ENCODE measurements at places on chromosomes 3 and 15.

GRCh38 chr3:8739757-8740504 lies 6.3 kb downstream of the CAV3 start:
- no peak for DNase-seq

GRCh38 chr15:85874236-85874635 lies 79.5 kb upstream of the KLHL25 start:
- no peak for DNase-seq

DNA sequence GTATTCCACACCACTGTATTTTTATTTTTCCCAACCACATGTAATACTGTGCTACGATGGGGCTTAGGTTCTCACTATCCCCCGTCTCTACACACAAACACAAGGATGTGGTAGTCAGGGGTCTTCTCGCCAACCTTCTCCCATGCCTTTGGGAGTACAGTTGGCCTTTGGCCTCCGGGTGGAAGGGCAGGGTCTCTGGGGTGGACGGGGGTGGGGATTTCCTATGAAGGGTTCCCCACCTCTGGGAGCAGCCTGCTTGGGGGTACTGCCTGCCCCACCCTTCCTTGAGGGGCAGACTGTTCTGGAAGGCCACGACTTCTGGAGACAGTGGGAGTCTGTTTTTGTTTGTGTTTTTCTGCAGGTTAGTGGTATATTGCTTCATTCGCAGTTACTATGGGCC lies 21.3 kb upstream of the RAD18 start:
- DNase-seq = no peak

DNA sequence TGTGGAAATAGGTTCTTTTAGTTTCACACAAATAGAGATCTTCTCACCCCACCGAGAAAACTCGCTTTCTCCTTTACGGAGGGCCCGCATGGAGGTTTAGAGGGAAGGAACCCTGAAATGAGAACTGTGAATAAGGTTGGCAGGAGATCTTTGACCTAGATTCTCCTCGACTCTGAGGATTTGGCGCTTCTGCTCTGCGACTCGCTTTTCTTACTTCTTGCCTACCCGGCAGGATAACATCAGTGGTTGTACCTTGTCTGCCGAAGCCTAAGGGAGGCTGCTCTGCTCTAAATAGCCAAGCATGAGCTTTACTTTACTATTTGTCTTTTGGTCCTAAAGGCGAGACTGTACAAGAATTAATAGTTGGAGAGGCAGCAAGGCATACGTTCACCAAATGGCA lies 473.3 kb upstream of the TPRG1 start:
- DNase-seq = no peak

DNA sequence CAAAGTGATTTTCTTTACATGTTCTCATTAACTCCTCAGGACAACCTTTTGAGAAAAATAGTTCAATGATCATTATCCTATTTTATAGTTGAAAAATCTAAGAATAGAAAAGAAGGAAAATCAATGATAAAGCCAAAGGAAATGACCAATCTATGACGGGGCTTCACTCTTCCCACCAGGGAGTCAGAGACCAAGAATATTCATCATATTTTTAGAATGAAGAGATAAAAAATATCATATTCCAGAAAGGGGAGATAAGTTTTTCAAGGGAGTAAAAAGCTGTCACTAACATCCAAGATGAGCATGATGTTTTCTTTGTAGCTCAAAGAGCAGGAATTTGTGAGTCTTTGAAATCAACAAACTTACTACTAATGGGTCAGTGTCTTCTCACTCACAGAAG lies 71.5 kb upstream of the LPP start:
- no peak for DNase-seq

DNA sequence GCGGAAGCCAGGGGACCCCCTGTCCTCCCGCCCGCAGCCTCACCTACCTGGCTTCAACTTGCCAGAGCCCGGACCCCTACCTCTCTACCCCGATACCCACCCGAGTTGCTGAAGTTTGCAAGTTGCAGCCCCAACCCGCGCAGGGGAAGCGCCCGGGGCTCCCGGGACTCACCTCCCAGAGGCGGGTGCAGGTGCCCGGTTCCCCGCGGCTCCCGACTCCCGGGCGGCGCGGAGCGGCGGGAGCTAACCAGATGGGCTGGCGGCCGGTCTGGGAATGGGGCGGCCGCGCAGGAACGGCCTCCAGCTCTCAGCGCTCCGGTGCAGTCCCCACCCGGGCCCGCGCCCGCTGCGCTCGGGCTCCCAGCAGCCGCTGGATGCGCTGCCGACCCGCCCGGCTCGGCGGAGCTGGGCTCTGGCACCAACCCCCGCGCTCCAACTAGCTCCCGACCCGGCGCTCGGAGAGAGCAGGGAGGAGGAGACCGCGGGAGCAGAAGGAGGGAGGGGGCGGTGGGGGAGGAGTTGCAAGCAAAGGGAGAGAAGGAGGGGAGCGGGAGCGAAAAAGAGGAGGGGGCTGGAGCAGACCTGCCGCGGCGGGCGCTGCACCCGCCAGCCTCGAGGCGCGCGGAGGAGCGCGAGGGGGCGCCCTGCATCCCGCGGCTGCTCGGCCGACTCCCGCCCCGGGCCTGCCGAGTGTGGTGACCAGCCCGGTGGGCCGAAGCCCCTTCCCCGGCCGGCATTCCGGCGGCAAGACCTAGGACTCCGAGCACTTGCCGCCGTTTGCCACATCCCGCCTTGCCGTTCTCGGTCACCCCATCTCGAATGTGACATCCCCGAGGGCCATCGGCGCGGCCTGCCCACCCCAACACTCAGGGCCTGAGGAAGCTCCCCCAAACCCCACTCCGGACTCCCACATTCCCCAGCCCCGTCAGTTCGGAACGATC lies at the start of gene SEMA5B:
SEMA5B (minus strand) TSS at position 472 of the 941 bp plus-strand sequence. CDS start 66,500 bp downstream, outside the sequence.
- DNase-seq = no peak

- DNase-seq = peak; percentile 28
These were observed 42.3 kb downstream of the PSMD6 start for GRCh38 chr3:63980830-63981498.

- DNase-seq = no peak
These were observed 1023.2 kb downstream of the TBL1XR1 start for GRCh38 chr3:176174060-176174459.

- DNase-seq = peak; percentile 58
These were observed 56.9 kb downstream of the LRCH3 start for GRCh38 chr3:197847866-197848401.

- DNase-seq = no peak
These were observed 17.8 kb downstream of the MAP2K1 start for GRCh38 chr15:66404532-66404931.

- DNase-seq = peak; percentile 29
These were observed 21.0 kb upstream of the ATG7 start for GRCh38 chr3:11250902-11251806.

- no peak for DNase-seq
These were observed 13.9 kb downstream of the CHST13 start for GRCh38 chr3:126537730-126538281.

DNA sequence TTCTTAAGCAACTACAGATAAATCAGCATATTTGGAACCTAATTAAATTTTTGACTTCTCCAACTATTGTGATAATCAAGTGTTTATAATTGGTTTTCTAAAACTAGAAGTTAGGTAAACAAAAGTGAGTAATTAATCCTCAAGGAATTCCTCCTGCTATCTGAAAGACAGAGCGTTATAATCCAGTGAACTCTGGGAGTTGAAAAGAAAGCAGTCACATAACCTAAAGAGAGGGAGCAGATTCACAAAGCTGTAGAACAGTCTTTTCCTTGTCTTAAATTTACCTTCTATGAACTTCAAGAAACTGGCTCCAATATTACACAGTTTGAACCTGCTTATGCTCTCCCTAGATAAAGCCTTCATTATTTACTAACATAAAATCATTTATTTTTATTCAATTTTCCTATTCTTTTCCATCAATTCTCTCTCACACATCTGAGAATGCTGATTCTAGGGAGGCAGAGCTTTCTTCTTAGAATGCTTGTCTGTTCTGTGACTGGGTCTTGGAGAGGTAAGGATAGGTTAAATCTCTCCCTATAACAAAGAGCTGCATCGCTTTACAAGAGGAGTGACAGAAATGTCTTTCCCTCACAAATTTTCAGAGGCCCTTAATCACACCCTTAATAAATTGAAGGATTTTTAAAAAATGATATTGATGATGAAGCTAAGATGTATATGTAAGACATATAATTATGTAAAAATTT lies 132.8 kb downstream of the TUSC7 start:
- no peak for DNase-seq

DNA sequence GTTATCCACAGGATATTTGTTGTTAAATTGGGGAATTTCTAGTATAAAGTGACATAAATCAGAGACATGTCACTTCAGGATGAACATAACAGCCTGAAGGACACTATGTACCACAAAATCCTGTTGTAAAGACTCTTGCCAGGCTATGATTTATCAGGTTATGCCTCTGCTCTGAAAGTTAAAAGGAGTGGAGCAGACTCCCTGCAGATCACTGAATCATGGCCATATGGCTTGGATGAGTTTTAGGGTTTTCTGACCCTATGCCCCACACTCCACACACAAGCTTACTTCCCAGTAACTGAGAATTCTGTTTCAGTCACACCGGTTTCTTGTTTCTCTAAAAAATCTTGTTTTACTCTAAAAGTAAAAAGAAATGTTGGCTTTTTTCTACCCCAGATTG lies 869.4 kb downstream of the NAALADL2 start:
- DNase-seq = no peak

DNA sequence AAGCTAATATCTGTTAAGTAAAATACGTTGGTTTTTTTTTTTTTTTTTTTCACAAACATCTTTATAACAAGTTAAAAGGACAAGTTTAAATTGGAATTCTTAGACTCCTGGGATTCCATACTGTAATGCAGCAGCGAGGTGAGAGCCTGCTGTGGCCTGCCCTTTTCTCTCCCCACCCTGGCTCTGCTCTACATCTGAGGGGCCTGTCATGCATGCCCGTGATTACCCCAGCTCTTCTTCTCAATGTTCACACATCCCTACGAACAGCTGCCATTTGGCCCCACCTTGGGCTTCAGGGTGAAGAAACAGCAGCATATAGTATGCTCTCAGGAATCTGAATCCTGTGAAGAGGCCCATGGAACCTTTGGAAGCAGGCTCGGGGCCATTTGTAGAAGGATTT lies 14.7 kb downstream of the CFAP91 start:
- no peak for DNase-seq

DNA sequence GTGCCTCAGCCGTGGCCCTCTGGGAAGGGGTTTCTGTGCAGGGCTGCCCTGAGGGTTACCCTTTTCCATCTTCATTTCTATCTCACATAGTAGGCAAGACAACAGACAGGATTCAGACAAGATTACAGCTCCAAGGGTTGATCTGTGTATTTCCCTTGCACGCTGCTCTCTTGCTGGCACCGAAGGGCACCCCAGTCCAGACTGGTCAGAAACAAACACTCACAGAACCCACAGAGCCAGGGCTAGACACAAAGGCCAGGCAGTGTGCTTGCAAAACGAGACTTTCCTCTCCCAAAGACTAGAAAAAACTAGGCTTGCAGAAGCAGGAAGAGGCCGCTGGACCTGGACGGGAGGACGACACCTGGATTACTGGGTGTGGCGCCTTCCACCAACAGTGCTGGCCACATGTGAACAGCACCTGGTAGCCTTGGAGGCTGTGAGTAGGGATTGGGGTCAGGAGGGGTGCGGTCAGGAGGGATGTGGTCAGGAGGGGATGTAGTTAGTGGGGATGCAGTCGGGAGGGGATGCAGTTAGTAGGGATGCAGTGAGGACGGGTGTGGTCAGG lies 96.8 kb downstream of the BDH1 start:
- no peak for DNase-seq

- no peak for DNase-seq
These were observed 490.8 kb downstream of the MCTP2 start for GRCh38 chr15:94722024-94722636.

DNA sequence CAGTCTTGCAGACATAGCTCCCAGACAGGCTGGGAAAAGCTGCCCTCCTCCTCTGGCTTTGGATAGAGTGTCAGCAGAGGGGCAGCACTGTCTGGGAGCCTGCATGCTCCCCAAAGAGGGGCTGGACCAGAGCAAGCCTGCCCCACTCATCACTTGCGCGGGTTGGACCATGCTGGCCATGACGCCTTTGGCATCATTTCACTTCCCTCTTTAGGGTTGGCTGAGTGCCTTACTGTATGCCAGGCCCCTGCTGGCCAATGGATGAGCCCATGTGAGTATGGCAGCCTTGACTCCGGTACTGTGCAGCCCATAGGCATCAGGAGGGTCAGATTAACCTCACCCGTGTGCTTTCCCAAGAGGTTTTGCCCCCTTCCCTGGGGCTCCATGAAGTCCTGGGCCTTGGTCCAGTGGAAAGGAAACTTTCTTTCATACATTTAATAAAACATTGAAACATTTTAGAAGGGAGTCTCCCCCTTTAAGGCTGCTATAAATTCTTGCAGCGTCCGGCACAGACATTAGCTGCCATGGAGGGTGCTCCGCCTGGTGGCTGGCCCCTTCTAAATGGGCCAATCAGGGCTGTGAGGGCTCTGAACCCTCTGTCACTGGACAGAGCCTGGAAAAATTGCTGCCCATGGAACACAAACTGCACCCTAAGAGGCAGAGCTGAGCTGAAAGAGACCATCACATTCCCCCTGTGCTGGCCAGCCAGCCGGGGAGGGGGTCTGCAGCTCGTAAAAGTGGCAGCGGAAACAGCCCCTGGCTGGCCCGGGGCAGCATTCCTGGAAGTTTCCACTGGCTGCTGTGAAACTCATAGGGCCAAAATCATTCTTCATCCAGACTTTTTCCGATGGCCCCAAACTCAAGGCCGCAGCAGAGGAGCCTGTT lies 20.8 kb upstream of the DUSP7 start:
- no peak for DNase-seq

Data from CD4-positive, alpha-beta T cell treated with Interleukin-10 for 1 hour (primary cell).